ENCODE measurements at places on chromosomes 11 and 22.
A peak's percentile ranks its signal among the peaks of the same experiment; 100 is the strongest.

- DNase-seq: no peak
Measured at GRCh38 chr11:120511820-120512738, 531 bp downstream of the GRIK4 start.

- peak; percentile 38 for DNase-seq
Measured at GRCh38 chr22:20021196-20022181, 579 bp downstream of the TANGO2 start.

DNA sequence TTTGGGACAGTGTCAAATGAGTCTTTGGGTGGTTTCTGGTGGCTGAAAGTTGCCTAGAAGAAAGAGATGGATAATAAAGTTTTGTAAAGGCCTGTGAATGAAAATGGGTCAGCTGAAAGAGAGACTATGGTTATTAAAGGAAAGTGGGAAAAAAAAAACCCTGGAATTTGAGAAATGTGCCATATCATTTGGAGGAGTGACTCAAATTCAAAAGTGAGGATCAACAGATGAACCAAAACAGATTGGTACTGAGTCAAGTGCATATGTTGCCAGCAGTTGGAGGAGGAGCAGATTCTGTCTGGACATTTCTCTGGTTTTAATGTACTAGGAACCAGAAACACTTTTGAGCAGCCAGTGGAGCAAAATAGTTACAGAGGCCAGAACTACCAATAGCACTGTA lies 339.8 kb downstream of the KCNA4 start:
- DNase-seq: no peak

- DNase-seq: no peak
Measured at GRCh38 chr11:132993991-132994502, 538.3 kb downstream of the OPCML start.

GRCh38 chr11:12865863-12866595 lies 143.1 kb upstream of the RASSF10 start:
- no peak for DNase-seq

DNA sequence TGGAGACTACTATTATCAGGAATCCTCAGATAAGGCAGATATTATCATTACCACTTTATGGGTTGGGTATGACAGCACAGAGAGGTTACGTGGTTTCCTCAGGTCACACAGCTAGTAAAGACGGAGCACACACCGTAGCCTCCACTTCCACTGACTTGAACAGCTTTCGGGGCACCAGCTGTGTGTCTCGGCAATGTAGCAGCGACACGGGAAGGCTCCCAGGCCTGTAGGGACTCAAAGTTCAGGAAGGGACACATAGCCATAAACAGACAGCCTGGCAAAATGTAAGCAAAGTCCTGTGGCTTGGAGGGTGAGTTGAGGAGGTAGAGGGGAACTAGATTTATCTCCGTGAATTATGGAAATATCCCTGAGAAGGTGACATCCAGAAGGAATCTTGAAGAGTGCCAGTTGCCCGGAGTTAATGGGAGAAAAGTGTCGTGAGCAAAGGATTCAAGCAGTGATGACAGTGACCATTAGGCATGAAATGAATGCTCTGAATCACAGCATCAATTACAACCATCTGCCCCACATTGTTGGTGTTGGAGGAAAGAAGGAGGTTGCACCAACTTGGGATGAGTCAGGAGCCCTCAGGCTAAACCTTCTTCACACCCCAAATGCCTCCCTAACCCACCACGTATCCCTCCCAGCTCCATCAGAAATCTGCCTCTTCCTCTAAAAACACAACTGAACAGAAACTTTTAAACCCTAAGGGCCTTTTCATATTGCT lies 106.7 kb upstream of the ASPHD2 start:
- DNase-seq: no peak

- no peak for DNase-seq
Measured at GRCh38 chr11:69380921-69381581, 87.1 kb downstream of the MYEOV start.

- no peak for DNase-seq
Measured at GRCh38 chr11:132874638-132875037, 657.7 kb downstream of the OPCML start.

- no peak for DNase-seq
Measured at GRCh38 chr11:6843670-6844069, 1.8 kb upstream of the OR10A5 start.

DNA sequence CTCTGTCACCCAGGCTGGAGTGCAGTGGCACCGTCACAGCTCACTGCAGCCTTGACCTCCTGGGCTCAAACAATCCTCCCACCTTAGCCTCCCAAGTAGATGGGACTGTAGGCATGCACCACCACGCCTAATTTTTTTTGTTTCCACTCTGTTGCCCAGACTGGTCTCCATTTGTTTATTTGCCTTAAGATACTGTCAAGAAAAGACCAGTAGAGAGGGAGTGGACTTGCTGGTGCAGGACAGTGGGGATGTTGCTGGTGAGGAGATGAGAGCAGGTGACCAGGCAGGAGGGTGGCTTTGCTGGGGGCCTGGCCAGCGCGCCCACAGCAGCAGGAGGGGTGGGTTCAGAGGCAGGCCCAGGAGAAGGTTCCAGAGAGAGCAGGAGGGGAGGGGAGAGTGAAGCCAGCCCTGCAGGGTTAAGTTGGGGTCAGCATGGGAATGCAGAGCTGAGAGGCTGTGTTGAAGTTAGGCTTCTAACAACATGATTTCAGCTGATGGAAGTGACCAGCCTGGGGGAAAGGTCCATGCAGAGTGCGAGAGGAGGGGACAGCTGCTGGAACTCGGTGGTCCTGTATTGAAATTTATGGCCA lies 35.8 kb downstream of the NADSYN1 start:
- no peak for DNase-seq

GRCh38 chr22:19607192-19608002 lies 83.2 kb upstream of the CLDN5 start:
- DNase-seq: no peak

All from CD14-positive monocyte (primary cell).